ENCODE measurements at places on chromosomes 13 and 19.
A peak's percentile ranks its signal among the peaks of the same experiment; 100 is the strongest.

GRCh38 chr19:11361037-11361770 lies 6.0 kb downstream of the PLPPR2 start:
- peak; percentile 52 for DNase-seq

GRCh38 chr13:35768073-35768472 lies 291.6 kb upstream of the MAB21L1 start:
- DNase-seq: no peak

- DNase-seq: no peak
Measured at GRCh38 chr13:113969973-113970611, 3.8 kb downstream of the C13orf46 start.

DNA sequence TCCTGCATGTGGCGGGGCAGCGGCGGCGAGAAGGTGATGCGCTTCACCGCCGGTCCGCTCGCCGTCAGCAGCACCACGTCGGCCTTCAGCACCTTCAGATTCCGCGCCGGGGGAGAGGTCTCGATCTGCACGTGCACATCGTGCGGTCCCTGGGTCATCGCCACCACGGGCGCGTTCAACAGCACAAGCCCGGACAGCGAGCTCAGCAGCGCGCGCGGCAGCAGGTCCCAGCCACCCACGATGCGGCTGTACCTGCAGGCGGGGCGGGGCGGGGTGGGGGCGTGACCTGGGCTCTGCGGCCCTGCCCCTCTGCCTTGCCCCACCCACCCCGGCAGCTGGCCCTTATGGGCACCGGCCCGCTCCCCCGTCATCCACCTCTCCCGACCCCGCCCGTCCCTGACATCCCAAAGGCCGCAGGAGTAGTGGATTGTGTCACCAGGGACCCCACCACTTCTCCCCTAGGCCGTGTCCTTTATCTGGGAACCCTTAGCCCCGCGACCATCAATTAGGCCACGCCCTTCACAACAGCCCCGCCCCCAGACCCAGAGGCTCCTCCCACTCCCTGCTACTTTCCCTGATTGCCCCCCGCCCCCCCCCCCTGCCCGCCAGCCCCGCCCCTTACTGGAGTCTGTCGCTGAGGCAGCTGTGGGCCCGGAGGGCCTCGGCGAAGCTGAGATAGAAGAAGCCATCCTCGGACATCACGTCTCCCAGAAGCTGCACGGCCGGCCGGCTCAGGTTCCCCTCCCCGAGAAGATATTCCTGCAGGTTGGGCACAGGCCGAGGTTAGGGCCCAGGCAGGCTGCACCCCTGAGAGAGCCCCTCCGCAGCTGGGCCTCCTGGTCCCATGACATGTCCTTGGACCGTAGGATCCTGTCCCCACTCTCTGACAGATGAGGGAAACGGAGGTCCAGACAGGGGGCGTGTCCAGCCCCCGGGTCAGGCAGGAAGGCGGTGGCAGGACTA lies 6.1 kb downstream of the IL4I1 start:
- DNase-seq: peak; percentile 76

DNA sequence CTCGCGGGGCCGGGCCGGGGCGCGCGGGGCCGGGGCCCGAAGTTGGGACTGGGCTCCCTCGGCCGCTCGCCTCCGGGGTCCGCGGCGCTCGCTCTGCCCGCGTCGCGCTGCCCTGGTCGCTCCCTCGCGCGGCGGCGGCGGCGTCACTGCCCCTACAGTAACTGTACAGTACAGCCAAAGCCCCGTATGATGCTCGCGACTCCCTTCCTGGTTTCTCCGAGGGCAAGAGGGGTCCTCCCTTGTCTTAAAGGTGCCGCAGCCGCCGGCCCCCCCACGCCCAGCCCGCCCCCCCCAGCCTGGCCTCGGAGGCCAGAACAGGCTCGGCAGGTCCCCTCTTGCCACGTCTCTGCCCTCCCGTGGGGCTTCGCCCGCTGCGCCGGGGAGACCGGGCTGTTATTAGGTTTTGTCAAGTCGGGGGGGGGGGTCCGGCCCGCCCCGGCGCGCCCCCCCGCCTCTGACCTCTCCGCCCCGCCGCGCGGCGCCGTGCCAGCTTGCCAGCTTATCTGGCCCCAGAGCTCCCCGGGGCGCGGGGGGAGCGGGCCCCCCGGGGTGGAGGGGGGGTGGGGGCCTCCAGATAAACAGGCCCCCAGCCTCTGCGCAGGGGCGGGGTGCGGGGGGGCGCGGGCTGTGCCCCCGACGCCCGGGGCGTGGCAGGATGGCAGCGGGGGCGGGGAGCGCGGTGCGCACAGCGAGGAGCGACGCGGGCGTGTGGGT lies at the start of gene ZBTB7A:
Gene ZBTB7A, minus strand, starts transcription at position 218 of the 714 bp plus-strand sequence. CDS start 11,667 bp downstream, outside the sequence.
- DNase-seq: peak; percentile 81

Measured in activated T-cell treated with anti-CD3 and anti-CD28 coated beads, Interleukin-2, amount 50 U/mL, for 48 hours (primary cell).